Mucosa of descending colon (tissue), 3 donors: ENCODE measurements at places on chromosomes 16 and 17.

- no peak for DNase-seq
Measured at GRCh38 chr17:78399693-78400144, 21.3 kb downstream of the PGS1 start.

DNA sequence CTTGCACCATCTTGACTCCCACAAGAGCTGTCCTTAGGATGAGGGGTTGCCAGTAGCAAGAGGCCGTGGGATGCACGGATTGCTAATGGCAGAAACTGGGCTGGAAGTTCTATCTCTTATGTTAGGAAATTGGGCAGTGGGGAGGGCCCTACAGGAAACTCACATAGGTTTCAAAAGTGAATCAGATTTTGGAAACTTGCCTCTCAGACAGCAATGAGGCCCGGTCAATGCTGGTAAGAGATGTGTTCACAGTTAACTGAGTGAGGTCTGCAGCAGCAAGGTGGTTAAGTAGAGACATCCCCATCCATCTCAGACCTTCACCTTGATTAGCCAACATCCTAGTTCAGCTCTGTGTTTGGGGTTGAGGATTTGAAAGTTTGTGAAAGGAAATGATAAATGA lies 164.7 kb downstream of the ABCA8 start:
- no peak for DNase-seq

DNA sequence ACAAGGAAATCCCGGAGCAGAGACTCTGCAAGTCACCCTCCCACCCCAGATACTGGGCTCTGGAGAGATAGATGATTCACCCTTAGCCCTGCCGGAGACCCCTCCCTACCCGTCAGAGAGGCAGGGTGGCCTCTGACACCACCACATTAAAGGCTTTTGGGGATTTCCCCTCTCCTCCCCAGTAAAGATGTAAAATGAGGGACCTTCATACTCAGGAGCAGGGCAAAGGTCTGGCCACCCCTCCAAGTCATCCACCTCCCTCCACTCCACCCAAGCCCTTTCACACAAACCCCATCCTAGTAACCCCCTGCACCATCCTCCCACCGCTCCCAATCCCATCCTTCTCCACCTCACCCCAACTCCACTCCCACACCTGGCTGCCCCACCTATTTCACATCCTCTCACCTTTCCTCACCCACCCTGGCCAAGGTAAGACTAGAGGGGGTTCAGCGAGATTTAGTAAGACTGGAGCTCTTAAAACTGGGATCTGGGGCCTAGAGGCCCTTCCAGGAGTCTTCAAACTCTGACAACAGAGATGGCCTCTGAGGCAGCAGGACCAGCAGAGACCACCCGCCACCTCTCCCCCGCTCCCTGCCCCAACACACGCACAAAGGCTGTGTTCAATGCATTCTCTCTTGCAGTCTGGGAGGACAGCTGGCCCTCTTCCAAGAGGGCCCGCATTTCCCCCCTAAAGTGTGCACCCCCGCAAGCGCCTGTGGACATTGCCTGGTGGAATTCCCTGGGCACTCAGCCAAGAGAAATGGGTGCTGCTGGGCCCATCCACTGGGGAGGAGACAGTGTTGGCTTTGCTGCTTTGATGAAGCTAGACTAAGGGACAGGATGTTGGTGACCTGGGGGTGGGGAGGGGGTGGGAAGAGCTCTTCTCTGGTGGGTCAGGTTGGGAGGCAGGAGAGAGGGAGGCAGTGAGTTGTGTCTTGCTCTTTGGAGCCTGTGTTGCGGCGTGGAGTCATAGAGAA lies 1.1 kb downstream of the ABAT start:
- no peak for DNase-seq

DNA sequence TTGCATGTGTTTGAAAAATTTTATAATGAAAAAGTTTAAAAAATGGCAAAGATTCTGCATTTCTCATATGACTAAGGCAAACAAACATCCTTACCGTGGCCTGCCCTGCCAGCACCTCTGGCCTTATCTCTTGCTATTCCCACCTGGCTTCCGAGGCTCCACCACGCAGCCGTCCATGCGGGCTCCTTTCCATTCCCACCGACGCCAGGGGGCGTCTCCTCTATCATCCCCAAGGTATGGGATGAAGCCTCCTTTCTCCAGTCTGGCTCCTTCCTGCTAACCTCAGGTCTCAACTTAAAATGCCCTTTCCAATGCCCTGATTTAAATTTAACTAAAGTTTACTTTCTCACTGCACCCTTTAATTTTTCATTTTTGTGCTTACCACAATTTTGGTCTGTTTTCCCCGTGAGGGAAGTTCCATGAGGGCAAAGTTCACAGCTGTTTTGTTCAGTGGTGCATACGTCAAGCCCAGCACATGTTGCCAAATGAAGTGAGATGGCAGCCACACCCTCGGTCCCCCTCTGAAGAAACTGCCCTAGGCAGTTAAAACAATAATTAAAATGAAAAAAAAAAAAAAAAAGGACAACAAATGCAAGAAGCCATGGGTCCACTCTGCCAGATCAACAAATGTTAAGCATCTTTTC lies 13.3 kb upstream of the SDK2 start:
- no peak for DNase-seq

GRCh38 chr16:55569025-55569424 lies 2.5 kb downstream of the CAPNS2 start:
- no peak for DNase-seq

GRCh38 chr17:79974566-79975497 lies 60.8 kb downstream of the TBC1D16 start:
- DNase-seq: peak; percentile 46

DNA sequence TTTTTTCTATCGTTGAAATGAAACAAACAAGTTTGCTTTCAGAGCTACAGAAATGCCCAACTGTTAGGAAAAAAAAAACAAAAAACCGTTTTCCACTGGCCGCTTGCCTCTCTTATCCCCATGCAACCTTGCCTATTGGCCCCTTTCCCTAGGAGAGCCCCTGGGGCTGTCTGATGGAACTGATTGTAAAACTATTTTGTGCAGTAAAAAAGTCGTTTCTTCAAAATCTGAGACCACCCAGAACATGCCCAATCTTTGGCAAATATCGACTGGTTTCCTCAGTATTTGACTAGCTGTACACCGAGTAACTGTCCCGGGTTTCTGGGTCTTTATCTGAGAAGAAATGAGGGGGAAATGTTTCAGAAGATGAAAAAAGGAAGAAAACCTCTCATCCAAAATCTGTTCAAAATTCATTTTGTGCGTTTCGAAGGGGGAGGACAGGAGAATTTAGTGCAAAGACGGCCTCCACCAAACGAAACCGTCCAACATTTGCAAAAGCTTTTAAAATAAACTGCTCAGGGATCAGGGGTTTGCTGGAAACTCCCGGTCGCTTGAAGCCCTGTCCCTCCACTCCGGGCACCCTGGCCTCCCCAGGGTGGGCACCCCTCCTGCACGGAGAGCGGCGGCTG lies 1.1 kb upstream of the GNAO1 start:
- DNase-seq: no peak
